Fibroblast of skin of left quadriceps (primary cell): ENCODE measurements at places on chromosomes 1 and 21.

DNA sequence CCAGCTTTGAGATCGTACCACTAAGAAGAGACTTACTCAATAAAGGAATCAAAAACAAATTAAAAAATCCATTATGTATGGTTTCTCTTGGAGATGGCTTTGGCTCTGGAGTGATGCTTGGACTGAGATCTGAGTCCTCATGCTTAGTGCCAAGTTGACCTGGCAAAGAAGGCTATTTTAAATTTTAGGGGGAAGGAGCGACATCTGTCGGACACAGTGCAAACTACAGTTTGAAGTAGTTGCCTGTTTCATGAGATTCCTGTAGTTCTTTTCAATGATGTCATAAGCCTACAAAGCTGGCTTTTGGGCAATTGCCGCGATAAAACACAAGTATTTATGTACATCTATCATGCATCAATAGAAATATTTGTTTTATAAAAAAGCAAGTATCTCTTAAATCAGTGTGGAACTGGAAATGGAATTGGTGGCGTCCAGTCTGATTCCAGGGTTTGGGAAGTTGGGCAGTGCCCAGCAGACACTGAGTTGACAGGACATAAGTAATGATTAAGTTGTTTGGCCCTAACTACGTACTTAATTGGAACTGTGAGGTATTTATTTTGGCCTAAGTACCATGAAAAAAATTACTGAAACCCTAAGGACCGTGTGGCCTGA lies 50.0 kb downstream of the TBCE start:
- peak; percentile 68 for DNase-seq

DNA sequence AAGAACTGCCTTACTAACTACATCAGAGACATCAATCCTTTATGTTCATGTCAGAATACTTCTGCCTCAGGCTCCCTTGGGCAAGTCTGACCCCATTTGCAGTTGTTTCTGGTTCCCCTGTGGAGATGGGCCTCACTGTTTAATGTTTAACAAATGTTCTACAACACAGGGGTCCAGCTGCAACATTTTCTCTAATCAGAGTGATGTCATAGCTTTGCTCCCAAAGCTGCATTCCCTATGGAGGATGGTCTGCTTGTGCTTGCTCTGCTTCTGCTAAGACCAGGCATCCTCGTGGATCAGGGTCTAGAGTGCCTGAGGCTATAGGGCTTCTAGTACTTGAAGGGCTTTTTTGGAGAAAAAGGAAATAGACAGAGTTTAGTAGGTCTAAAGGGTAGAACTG lies 1071.2 kb downstream of the TTLL7 start:
- no peak for DNase-seq

DNA sequence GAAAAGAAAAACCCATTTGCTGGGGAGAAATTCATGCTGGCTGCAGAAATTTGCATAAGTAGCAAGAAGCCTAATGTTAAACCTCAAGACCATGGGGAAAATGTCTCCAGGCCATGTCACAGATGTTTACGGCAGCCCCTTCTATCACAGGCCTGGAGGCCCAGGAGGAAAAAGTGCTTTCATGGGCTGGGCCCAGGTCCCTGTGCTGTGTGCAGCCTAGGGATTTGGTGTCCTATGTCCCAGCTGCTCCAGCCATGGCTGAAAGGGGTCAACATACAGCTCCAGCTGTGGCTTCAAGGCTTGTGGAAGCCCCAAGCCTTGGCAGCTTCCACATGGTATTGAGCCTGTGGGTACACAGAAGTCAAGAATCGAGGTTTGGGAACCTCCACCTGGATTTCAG lies 93.0 kb downstream of the HFM1 start:
- no peak for DNase-seq

GRCh38 chr1:30904191-30904961 lies 4.2 kb downstream of the SDC3 start:
- no peak for DNase-seq

DNA sequence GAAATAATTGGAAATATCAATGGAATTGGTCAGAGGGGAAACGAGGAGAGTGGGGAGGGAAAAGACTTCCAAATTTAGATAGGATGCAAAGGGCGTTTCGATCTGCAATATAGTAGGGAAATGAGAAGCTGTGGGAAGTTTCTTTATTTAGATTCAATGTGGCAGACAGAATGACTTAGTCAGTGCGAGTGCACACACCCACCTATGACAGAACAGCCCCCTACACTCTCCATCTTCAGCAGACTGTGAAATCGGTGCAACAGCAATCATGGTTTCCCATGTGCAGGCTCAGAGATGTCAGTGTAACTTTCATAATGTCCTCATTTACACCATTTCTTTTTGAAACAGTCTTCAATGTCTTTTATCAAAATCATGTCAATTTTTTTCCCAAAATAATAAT lies 46.0 kb downstream of the DIP2A start:
- DNase-seq: no peak

- no peak for DNase-seq
Measured at GRCh38 chr1:3359351-3359750, 95.1 kb upstream of the ARHGEF16 start.

GRCh38 chr1:205939690-205940330 lies 3.4 kb downstream of the SLC26A9 start:
- DNase-seq: no peak

GRCh38 chr21:33234635-33235520 lies 5.1 kb downstream of the IFNAR2 start:
- no peak for DNase-seq

DNA sequence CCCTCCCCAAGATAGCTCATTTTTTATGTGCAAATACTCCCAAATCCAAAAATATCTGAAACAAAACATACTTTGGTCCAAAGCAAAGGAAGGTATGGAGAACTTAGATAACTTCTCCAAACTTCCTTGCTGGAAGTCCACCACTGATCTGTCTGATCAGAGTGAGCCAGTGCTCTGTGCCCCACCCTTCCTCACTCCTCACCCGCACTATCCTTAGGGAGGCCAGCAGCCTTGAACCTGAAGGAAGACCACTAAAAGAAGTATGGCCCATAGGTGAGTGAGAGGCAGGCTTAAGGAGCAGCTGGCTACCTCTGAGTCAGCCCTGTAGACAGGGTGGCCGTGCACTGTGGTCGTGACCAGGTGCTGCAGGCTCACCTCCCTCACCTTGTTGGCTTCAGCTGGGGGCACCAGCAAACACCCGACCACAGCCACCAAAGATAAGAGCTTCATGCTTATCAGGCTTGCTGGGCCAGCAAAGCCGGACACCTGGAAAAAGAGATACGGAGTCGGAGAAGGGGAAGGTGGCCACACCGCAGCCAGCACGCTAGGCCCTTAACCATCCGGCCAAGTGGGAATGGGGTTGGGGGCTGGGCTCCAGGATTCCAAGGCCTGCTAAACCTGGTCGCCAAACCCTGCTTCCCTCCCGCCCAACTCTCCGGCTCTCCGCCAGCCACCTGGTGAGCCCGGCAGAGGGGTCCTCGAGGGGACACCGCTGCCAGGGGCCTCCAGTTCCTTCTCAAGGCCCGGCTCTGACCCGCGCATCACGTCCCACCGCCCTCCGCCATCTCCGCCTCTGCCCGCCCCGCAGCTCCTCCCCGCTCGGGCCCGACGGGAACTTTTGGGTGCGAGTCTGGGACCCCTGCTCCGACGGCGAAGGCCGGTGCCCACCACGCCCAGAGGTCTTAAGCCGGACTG lies 543 bp downstream of the TMEM9 start:
- no peak for DNase-seq

- no peak for DNase-seq
Measured at GRCh38 chr21:45602106-45602505, 41.4 kb upstream of the PCBP3 start.

DNA sequence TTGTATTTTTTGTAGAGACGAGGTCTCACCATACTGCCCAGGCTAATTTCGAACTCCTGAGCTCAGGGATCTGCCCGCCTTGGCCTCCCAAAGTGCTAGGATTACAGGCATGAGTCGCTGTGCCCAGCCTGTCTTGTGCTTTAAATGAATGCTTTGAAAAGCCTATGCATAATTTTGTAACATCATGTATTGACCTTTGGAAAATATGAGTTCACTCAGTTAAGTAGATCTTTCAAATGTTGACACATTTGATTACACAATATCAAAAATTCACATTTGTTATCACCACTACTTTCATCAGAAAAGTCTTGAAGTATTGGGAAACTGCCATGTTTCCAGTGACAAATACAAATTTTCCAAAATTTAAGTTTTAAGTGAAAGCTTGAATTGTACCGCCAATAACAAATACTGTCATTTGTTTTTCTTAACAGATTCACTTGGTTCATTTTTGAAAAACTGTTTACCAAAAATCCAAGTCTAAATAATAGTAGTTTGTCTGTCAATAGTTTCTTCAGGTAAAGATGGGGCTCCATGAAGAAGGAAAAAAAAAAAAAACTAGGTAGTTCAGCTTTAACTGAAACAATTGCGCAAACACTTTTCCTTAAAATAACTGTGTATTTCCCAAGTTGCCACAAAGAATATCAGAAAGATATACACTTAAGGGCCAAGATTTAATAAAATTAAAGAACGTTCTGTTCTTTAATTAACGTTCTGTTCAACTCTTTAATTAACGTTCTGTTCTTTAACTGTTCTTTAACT lies 233.2 kb upstream of the NR5A2 start:
- no peak for DNase-seq

DNA sequence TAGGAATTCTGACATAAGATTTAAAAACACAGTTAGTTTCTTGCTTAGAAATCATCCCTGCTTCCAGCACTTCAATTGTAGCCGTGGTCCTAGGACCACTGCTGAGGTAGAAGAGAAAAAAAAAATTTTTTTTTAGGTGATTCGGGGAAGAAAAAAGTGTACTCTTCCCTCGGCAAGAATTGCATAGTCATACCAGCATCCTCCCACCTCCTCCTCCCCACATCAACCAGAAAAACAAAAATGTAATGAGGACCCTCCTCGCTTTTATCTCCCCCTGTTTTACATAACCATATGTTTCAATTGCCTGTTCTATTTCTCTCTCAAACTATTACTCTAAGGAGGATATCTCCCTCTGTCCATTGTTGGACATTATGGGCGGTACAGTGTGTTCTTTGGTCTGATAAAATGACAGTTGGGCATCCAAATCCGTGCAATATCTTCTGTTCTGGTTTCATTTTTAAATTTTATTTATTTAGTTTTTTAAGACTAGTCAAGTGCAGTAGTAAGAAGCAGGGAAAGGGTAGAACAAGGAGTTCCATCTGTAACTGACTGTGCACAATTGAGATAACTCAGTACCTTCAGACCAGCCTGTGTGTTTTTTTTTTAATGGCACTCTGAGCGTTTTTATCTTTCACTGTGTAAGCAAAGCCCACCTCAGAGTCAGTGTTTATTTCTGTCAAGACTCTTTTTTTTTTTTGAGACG lies 10.4 kb upstream of the MFSD2A start:
- no peak for DNase-seq

- DNase-seq: peak; percentile 34
Measured at GRCh38 chr21:35138665-35139381, 89.7 kb upstream of the RUNX1 start.

DNA sequence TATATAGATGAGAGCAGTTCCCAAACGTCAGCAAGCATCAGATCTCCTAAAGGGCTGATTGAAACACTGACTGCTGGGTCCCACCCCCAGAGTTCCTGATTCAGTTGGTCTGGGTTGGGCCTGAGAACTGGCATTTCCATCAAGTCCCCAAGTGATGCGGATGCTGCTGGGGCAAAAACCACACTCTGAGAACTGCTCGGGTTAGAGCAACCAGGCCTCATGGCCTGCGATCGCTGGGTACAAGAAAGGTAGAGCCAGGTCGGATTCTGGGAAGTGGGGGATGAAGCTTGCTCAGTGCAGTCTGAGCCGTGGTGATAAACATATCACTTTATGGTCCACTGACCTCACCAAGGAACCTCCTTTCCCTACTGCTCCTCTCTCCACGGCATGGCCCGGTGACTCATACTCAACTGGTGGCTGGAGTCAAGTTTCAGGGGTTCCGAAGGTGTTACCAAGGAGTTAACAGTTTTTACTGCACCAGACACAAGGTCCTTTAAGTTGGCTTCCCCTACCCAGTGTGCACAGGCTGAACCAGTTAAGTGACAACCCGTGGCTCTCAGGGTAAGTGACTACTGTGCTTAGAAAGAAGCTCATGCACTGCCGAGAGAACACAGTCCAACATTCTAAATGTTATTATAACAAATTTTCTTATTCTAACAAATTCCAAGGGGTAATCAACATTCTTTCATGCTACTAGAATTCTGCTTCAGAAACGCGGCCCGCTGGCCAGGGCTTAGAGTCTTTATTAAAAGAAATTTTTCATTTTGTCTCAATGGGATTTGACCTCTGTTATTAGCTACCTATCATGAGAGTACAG lies 153.5 kb downstream of the TGFBR3 start:
- DNase-seq: no peak

DNA sequence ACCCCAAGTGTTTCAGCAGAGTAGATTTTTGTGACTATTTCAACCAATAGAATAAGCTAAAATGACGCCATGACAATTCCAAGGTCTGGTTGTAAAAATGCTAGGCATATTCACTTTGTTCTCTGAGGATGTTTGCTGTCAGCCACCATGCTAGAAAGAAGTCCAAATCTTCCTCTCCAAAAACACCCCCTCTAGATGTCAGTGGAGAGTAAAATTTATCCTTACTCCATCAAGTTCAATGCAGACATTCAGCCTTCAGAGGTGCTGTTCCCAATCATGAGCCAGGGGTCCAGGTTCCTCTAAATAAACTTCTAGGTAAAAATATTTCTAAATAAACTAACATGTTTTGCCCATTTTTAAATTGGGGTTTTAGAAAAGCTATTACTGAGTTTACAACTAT lies 395.4 kb upstream of the ADAMTS5 start:
- no peak for DNase-seq

- DNase-seq: no peak
Measured at GRCh38 chr1:13585612-13585991, 2.0 kb downstream of the PDPN start.

DNA sequence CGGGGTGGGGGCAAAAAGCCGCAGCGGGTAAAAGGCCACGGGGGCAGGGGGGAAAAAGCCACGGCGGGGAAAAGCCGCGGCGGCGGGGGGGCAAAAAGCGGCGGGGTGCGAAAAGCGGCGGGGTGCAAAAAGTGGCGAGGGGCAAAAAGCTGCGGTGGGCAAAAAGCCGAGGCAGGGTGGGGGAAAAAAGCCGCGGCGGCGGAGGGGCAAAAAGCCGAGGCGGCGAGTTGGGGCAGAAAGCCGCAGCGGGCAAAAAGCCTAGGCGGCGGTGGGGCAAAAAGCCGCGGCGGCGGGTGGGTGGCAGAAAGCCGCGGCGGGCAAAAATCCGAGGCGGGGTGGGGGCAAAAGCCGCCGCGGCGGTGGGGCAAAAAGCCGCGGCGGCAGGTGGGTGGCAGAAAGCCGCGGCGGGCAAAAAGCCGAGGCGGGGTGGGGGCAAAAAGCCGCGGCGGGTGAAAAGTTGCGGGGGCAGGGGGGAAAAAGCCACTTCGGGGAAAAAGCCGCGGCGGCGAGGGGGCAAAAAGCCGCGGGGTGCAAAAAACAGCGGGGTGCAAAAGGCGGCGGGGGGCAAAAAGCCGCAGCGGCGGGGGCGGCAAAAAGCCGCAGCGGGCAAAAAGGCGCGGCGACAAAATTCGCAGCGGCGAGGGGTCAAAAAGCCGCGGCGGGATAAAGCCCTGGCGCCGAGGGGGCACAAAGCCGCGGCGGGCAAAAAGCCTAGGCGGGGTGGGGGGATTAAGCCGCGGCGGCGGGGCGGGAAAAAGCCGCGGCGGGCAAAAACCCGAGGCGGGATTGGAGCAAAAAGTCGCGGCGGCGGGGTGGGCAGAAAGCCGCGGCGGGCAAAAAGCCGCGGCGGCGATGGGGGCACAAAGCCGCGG lies 3901.2 kb downstream of the SRGAP2C start:
- DNase-seq: no peak
